ENCODE measurements at places on chromosomes 6 and 20.

DNA sequence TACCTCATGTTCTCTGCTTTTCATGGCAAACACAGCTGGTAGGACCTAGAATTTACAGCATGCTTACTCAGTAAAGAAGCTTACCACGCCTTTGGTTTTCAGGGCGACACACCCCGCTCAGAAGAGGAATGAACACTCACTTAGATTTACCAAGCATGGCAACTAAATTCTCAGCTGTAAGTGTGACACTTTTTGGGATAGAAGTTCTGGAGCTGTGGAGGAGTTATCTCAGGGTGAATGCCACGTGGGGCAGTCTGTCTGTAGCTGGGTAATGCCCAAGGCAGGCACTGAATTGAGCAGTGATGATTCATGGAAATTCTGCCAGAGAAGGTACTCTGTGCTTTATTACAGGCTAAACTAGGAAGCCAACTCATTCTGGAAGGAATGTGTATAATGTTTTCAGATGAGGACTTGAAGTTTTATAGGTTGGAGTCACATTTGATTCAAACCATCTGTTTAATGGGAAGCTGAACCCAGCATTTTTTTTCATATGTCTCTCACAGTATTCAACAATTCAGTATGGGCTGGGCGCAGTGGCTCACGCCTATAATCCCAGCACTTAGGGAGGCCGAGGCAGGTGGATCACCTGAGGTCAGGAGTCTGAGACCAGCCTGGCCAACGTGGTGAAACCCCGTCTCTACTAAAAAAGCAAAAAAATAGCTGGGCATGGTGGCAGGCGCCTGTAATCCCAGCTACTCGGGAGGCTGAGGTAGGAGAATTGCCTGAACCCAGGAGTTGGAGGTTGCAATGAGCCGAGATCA lies 3.5 kb upstream of the PRIM2 start:
- no peak for DNase-seq

DNA sequence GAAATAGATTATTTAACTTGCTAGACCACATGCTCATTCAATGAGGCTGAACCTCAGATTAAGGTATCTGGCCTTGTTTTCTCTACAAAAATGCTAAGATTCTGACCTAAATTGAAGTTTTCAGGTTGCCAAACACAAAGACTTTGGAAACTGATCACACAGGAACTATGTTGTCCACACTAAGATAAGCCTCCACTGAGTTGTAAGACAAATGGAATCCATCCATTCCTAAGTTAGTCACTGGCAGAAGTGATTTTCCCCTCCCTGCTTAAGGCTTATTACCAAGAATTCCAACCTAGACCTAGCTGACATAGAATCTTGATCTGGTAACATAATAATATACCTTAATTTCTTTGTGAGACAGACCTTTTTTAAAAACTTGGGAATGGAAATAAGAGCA lies 608.1 kb downstream of the TENT5A start:
- no peak for DNase-seq

- DNase-seq: no peak
Observed at GRCh38 chr6:37657112-37657886, 40.4 kb downstream of the MDGA1 start.

GRCh38 chr6:101398716-101399615 lies 5.5 kb downstream of the GRIK2 start:
- no peak for DNase-seq

- no peak for DNase-seq
Observed at GRCh38 chr6:32178547-32179440, 589 bp downstream of the RNF5 start.

DNA sequence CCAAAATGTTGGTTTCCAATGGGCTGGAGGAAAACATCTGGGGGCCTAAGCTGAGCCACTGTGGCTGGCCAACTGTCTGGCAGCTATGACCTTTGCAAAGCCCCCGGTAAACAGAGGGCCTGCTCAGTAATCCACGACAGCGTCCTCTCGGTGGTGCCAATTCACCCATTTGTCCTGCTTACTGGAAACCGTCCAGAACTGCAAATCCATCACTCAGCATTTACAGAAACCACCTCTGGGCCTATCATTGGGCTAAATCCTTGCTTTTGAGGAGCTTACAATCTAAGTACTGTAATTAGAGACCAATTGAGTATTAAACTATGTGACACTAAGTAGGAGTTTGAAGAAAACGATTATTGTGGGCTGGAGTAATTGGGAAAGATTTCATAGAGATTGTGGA lies 31.0 kb downstream of the ADAT2 start:
- DNase-seq: no peak

DNA sequence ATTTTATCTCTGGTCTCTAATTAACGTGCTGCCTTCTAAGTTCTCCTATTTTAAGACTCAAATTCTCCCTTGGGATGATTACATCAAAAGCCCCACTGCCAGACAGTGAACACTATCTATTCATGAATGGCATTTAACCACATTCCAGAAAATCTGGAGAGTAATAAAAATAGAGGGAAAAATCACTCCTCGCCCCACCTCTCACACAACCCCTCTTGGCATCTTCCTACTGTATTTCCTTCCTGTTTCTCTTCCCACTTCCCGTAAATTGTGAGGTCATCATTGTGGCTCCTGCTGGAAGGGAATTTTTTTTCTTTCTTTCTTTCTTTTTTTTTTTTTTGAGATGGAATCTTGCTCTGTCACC lies 31.5 kb downstream of the RAB44 start:
- no peak for DNase-seq

DNA sequence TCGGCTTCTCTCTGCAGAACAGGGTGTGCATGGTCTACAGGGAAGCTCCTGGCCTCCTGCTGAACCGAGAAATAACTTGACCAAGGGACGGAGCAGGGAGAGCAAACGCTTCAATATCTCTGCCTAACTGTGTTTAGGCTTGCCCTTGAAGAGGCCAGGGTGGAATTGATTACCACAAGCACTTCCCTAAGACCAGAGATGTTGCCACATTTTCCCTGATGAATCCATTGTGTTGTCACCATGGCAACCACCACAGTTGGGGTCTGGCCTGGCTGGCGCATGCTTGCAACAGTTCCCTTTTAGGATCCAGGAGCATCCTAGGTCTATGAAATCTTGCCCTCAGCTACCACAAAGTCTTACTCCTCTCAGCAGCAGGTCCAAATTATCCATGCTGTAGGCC lies 213.5 kb upstream of the SULF2 start:
- DNase-seq: no peak

DNA sequence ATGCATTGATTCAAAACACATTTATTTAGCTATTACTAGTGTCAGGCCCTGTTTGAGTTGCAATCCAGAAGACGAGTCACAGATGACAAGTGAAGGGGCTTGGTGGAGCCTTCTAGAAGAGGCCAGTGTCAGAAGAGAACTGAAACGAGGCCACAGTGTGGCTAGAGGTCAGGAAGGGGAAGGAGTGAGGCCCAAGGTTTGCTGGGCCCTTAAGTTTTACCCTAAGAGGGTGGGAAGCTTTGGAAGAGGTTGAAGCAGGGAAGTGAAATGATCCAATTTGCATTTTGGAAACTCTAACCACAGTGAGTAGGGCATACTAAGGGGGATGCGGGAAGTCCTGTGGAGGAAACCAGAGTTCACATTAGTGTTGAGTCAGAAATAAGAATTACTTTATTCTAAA lies 25.0 kb downstream of the TTK start:
- DNase-seq: no peak

GRCh38 chr6:29506446-29507067 lies 18.8 kb upstream of the MAS1L start:
- no peak for DNase-seq

DNA sequence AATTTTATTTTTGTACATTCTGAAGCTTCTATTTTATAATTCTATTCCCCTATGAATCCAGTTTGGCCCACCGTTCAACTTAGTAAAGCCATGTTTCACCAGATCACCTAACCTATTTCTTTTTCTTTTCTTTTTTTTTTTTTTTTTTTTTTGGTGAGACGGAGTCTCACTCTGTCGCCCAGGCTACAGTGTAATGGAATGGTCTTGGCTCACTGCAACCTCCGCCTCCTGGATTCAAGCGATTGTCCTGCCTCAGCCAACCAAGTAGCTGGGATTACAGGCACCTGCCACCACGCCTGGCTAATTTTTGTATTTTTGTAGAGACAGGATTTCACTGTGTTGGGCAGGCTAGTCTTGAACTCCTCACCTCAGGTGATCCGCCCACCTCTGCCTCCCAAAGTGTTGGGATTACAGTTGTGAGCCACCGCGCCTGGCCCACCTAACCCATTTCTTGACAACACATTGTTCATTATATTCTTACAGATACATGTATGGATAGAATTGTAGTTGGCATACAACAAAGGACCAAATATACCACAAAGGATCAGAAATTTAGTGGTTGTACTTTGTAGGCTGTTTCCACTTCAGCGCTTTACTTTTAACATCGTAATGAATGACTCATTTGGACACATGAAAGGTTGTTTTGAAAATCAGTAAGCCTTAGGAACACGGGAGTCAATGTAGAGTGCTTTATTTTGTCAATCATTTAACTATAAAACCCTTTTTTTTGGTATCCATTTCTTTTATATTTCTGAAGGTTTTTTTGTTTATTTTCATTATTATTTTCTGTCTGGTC lies 63.2 kb downstream of the GJA1 start:
- no peak for DNase-seq

DNA sequence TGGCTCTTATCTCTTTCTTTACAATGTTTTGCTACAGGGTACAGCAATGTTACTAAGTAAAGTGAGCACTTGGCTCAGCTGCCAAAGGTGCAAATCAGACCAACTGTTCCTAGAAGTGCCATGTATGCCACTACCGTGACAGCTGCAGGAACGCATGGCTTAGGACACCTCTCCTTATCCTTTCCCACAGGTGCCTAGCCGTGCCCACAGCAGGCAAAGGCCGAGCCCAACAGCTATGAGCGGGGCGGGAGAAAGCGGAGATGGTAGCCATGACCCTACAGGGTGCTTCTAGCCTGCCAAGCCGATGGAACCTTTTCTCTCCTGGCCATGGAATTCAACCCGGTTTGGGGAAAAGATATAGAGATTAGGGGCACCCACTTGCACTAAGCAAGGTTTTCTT lies 97.1 kb downstream of the FAXC start:
- DNase-seq: no peak

DNA sequence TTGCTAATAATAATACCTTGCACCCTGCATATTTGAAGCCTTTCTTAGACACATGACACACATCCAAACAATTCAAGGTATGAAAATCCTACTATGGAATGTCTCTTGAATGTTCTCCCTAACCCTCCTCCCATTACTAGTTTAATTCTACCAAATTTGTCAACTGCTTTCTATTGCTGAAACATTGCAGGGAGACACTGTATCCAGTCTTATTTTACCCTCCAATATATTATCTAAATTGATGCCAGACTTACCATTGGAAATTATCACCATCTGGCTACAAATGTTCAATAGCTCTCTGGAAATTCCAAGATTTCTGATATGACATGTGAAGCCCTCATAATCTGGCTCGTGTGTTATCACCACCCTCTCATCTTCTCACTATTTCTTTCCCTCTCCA lies 1027.3 kb upstream of the CITED2 start:
- no peak for DNase-seq

DNA sequence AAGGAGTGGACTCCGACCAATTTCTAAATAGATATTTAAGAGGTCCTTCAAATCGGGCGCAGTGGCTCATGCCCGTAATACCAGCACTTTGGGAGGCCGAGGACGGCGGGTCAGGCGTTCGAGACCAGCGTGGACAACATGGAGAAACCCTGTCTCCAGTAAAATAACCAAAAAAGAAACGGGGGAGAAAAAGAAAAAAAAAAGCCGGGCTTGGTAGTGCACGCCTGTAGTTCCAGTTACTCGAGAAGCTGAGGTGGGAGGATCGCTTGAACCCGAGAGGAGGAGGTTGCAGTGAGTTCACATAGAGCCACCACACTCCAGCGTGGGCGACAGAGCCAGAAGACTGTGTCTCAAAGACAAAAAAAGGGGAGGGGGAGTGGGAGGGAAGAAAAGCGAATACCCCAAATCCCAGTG lies 53.3 kb upstream of the HFE start:
- no peak for DNase-seq

DNA sequence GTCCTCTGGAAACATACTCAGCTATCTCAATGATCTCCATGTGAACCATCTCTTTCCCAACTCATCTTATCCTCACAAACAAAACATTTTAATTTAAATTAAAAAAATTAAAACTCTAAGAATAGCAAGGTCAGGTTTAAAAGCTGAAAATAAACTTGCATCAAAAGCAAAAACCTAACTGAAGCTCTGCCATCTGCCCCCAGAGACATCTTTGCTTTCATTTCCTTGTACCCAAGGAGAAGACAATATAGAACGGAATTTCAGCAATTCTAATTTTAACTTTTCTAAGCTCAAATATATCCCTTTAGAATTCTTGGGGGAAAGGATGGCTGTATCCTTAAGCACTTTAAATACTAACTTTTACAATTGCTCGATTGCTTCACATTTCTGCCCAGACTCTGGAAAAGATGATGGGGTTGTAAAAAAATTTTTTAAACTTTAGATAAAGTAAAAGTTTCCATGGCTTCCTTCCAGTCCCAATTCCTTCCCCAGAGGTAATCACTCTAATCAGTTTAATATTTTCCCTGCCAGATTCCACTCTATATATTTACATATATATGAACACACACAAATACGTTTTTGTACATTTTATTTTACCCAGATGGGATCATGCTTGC lies 69.2 kb upstream of the SMIM29 start:
- no peak for DNase-seq

DNA sequence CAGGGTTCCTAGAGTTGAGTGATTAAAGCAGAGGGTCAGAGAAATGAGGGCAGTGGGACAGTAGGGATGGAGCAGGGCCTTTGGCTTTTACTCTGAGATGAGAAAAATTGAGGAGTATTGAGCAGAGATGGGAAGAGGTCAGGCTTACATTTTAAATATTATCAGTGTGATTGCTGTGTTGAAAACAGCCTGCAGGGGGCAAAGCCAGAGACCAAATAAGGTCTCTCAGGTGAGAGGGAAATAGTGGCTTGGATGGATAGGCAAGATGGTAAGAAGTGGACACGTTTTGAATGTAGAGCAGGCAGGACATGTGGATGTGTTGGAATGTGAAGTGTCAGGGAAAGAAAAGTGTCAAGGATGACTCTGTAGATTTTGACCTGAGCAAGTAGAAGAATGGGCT lies 105.0 kb upstream of the MAP3K7 start:
- no peak for DNase-seq

DNA sequence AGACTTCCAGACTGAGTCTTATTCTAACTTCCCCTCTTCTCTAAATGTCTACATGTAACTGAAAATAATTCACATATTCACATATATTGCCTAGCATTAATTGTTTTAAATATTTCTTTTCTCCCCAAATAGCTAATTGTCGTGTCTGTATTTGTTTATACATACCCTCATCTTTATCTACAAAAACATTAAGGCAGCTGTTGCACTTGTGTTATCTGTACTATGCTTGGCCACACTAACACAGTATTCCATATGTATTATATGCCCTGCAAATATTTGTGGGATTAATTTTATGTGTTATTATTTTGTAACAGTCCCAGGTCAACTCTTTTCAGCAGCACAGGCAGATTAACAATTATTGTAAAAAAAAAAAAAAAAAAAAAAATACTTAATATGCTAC lies 11.7 kb downstream of the HDAC2 start:
- no peak for DNase-seq
